Activated CD4-positive, alpha-beta T cell treated with anti-CD3 and anti-CD28 coated beads, Interleukin-2, amount 10 ng/mL, durations not matched to agents 7 days and 5 days (primary cell): ENCODE measurements at places on chromosomes 2 and 18.

DNA sequence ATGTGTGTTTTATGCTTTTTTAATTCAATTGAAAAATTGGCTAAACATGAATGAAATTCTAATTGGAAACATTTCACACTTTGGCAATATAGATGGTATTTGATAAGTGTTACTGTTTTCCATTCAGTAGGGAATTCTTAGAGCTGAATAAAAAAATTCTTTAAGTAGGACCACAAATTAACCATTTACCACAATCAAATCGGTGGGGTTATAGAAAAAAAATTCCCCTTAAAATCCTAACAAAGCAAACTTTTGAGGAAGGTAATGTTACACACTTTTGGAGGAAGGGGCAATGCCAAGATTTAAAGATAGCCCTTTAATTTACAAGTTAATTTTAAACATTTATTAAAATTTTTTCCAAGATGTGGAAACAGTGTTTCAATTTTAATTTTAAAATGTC, 279.0 kb upstream of the FIGN start:
- DNase-seq, result no peak

DNA sequence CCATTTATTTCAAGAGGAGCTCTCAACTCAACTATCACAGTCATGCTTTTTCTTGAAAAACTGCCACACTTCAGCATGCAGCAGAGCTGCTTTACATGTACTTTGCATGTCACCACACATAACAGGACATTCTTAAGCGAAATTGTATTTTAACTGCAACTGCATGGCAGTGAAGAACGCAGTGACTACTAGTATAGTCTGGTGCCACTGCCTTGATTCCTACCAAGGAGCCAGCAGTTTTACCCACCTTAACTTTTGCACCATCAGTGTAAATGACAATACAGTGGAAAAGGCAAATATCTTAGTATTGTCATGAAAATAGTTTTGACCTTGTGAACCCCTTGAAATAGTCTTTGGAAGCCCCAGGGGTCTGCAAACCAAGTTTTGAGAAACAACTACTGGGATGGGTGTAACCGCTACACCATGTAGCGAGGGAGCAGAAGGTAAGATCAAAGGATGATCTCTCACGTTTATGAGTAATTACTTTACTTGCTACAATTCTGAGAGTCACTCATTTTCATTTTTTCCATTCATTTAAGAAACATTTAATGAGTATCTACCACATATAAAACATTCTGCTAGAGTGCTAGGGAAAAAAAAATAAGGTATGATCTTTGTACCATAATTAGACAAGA, 32.3 kb upstream of the MPP4 start:
- no peak for DNase-seq

DNA sequence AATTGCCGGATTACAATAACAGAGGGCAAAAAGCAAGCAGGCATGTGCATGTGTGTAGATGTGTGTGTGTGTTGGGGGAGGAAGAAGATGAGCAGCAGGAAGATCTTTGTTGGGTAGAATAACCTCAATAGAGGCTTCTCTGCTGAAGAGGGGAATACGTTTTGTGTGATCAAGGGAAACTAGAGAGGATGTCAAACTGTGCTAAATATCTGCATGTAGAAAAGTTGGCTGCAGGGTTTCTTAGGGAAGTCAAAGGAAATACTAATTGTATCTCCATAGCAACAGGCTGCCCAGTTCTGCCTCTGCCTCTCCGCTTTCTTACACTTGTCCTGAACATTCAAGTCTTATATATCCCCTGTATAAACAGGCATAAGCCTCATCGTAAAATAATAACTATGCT, 190.1 kb upstream of the RND3 start:
- no peak for DNase-seq

DNA sequence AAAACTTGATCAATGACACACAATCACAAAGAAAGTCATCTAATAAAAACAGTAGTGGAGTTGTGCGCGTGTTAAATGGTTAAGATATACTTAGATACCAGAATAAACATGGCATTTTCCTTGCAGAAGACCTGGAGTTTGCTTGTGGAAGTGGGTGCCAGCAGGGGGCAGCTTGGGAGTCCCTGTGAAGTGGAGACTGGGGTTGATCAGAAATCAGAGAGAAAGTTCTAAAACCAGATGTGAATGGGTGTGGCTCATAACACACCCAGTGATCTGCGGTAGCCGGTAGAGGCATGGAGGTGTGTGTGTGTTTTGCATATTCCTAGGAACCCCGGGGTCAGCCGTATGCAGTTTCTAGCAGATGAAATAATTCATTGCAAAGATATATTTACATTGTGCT, 300.1 kb upstream of the TRIB2 start:
- DNase-seq, result peak; percentile 68

- DNase-seq, result no peak
Observed at GRCh38 chr18:63100630-63101055, 218.9 kb downstream of the BCL2 start.

GRCh38 chr18:29753379-29753778, 1289.2 kb downstream of the DSC3 start:
- DNase-seq, result no peak

DNA sequence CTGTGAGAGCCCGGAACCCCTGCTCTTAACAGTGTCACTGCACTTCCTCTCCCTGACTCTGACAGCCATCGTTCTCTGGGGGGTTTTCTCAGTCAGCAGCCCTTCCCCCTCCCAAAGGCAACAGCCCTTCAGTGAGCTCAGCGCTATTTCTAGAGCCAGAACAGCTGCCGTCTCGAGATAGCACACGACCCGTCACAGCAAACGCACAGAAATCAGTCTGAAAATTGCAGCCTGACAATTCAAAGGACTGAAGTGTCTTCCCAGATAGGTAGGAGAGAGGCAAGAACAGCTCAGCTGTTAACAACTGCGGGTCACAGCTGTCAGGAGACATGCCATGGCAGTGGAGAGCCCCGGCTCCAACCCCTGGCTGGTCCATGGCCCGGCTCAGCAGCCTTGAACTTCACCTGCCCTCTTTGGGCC, 45.4 kb downstream of the ST8SIA5 start:
- DNase-seq, result no peak

- DNase-seq, result no peak
Observed at GRCh38 chr2:60540074-60540473, 13.4 kb downstream of the BCL11A start.

DNA sequence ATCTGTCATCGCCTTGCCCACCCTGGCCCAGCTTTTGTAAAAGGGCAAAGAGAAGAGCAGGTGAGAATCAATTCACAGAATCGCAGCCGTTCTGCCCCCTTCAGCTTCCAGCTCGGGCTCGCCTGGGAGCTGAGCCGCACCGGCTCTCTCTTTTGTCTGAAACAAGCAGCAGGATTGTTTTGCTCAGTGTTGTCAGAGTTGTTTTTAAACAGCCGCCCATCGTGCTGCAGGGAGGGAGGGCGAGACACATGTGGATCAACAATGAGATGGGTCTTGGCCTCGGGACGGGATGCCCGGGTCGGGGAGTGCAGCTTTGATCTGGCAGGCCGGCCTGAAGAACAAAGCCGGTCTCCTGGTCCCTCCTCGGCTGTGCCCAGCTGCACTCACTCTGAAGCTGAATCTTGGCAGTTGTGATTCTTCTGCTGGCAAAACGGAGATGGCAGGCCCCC, 39.7 kb upstream of the HDAC4 start:
- DNase-seq, result no peak

GRCh38 chr2:162520959-162521358, 177.0 kb downstream of the GCA start:
- DNase-seq, result no peak

- DNase-seq, result no peak
Observed at GRCh38 chr2:28227498-28227897, 165.2 kb upstream of the FOSL2 start.

GRCh38 chr2:175233135-175233719, 51.7 kb upstream of the ATP5MC3 start:
- DNase-seq, result no peak

DNA sequence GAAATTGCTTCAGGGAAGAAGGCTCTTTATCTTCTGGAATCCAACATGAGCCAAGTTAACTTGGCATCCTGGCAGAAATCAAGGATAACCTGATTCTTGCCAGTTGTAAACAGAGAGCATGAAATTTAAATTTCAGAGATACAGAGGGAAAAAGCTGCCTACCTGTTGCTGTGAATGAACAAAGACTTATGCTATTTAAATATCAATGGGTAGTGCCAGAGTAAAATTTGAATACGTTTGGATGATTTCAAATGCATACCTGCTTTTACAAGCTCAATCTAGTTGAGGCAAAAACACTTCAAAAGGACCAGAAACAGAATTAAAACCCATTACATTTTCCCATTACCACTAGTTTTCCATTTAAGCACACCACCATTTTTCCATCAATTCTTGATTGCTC, 60.9 kb downstream of the CHST9 start:
- DNase-seq, result no peak

- no peak for DNase-seq
Observed at GRCh38 chr2:20584399-20585358, 66.2 kb downstream of the HS1BP3 start.

- DNase-seq, result no peak
Observed at GRCh38 chr2:221850076-221850475, 278.0 kb upstream of the EPHA4 start.

GRCh38 chr2:121071034-121071504, 213.9 kb downstream of the TFCP2L1 start:
- peak; percentile 51 for DNase-seq

DNA sequence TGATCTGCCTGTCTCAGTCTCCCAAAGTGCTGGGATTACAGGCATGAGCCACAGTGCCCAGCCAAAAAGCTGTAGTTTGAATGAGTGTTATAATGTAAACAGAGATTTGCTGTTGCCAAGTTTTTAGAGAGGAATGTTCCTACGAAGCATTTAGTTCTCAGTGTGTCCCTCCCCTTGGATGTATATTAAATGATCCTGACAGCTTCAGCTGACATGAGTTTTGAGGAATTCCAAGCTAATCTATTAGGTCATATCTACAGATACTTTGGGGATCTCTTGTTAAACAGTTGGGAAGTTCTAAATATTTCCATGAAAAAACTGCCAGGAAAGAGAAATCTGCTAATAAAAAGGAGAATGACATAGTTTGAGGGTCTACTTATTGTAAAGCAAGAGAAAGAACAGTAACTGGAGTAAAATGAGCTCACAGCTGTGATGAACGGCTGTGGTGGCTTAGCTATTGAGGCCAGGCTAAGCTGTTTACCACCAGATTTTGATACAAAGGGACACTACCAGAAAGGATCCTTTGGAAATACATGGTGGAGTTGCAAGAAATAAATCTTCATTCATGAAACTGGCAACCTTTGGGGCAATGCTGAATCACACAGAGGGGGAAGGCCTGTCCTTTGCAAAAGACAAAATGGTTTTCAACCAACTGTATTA, 2.6 kb upstream of the STON1 start:
- DNase-seq, result no peak

GRCh38 chr2:102736410-102737409, 25.1 kb upstream of the TMEM182 start:
- DNase-seq, result peak; percentile 85

GRCh38 chr18:12305930-12306629, 2.0 kb upstream of the TUBB6 start:
- no peak for DNase-seq

DNA sequence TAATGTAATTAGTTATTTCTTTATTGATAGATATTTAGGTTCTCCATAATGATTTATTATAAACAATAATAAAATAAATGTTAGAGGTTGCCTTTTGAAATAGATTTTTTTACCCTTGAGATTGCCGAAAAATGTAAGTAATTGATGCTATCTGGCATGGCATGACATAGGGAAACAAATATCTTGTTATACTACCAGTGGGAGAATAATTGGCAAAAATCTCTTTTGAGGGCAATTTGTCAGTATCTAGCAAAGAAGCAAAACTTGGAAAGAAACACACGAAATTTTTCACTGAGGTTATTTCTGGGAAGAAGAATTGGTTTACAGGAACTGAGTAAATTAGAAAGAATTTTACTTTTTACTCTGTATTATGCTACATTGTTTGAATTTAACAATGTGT, 547.2 kb upstream of the SETBP1 start:
- no peak for DNase-seq

DNA sequence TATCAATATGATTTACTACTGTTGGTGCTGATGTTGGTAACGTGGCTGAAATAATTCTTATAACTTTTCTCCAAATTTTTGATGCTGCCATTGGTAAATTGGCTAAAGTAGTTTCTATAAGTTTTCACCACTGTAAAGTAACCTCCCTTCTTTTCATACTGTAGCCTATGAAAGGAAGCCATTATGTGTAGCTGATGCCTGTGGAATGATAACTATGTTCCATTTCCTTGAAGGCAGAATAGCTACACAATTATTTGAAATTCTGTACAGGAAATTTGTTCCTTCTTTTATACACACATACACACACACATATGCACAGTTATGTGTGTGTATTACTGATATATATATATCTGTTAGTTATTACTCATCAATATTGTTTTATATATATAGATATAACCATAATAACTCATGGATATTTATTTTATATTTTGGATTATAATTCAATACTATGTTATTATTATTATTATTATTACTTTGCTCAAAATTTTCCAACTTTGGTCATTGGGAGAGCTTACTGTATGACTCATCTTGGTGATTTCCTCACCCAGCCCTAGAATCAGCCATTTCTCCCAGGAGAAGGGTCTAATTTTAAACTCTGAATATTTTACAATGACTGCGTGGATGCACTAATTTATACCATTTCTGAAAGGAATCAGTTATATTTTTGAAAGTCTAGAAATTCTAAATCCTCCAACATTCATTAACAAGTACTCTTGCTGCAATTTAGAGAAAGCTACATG, 1677.7 kb downstream of the SUCLG1 start:
- no peak for DNase-seq

GRCh38 chr2:77268626-77269025, 253.6 kb downstream of the LRRTM4 start:
- no peak for DNase-seq

DNA sequence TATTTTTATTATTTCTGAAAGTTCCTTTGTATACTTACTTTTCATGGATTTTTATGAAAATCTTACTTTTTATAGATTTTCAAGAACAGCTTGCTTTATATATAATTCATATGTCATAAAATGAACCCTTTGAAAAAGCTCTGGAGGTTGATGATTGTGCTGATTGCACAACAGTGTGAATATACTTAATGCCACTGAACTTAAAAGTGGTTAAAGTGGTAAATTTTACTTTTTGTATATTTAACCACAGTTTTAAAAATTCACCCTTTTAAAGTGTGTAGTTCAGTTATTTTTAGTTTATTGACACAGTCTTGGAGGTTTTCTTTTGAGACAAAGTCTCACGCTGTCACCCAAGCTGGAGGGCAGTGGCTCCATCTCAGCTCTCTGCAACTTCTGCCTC, 8.4 kb downstream of the SANBR start:
- no peak for DNase-seq

- DNase-seq, result no peak
Observed at GRCh38 chr2:213231966-213232365, 52.3 kb upstream of the SPAG16 start.

DNA sequence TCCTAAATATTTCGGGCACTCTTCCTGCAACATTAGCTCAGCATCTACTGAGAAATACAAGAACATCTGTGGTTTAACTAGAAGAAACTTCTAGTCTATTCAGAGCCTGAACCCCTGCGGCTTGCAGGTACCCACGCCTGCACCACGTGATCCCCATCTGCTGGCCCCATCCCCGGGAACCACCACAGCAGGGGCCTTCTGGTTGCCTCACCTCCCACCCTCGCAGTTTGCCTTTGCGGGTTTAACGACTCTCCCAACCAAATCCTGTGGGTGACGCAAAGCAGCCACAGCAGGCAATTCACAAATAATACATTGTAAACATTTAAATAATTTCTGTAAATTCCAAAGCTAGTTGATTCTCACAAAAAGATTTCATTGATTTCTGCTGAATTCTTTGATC, 90.2 kb upstream of the TMEM18 start:
- no peak for DNase-seq

- no peak for DNase-seq
Observed at GRCh38 chr2:96525211-96525507, 11.4 kb upstream of the ARID5A start.

GRCh38 chr18:78228974-78229373, 750.6 kb upstream of the SALL3 start:
- no peak for DNase-seq
